ENCODE measurements at places on chromosomes 11 and 22.

DNA sequence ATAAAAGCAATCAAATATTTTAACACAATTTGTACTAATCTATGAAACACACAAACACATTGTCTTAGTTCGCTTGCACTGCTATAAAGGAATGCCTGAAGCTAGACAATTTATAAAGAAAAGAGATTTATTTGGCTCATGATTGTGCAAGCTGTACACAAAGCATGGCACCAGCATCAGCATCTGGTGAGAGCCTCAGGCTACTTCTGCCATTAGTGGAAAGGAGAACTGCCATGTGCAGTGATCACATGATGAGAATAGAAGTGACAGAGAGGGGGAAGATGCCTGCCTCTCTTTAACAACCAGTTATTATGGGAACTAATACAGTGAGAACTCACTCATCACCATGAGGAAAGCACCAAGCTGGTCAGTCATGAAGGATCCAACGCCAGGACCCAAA lies 105.1 kb downstream of the GUCY1A2 start:
- no peak for DNase-seq

DNA sequence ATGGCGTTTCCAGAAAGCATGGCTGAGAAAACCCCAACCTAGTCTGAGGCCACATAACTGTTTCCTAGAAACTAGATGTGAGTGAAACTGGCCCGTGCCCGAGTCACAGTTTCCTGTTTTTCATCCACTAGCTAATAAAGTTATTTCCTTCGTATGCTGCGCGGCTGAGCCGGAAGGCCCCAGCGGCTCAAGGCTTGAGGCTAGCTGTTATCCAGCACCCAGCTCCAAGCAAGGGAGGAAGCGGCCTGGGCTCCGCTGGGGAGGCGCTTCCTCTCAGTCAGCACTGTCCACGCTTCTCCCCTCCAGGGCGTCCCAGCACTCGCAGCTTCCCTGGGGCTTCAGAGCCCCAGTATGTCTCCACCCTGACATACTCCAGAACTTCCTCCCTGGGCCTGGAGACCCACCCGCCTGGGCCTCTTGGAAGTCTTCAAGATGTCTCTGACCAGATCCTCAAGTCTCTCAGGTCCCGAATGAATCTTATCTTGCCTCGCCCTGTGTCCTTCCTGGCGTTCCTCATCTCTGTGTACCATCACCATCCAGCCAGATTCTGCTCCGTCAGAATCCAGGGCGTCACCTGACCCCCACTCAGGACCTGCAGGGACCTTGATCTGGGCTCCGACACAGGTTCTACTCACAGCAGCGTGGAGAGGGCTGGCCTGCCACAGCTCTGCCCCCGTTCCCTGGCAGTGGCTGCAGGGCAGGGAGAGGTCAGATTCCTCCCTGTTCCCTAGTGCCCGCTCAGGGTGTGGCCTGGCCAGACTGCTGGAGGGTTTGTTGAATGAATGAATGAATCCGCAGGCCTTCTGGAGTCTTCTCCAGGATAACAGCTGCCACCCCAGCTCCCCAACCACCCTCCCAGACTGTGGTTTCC lies 81.9 kb downstream of the LRRC32 start:
- DNase-seq, result peak; percentile 60

DNA sequence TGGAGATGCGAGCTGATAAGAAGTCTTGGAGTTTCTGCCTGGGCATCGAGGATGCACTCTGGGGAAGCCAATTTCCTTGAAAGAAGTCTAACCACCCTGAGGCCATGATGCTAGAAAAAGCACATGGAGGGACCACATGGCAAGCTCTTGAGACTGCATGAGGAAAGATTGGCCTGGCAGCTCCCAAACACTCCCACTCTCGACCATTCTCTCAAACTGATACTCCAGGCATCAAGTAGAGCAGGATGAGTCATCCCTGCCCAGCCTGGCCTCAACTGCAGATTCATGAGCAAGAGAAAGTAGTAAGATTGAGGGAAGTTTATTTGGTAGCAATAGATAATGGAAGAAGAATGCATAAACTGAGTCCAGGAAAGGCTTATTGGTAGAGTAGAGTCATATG lies 194.3 kb downstream of the KIF18A start:
- DNase-seq, result no peak

DNA sequence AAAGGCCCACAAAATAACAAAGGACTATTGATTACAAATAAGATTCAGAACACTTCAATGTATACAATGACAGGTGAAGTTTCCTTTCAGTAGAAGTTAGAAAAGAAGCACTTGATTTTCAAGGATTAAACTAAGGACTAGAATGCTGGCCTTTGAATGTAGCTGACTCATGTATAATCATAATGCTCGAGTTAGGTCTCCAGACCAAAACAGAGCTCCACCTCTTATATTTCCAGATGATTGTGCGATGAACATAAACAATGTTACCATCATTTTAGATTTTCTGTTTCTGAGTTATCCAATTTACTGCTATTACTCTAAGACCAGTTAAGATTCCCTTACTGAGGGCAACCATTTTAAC lies 40.4 kb upstream of the RAPSN start:
- no peak for DNase-seq

GRCh38 chr11:110130642-110131238 lies 37.5 kb downstream of the ZC3H12C start:
- DNase-seq, result no peak
